CD4-positive, alpha-beta T cell treated with Interleukin-17A for 1 hour (primary cell): ENCODE measurements at places on chromosomes 6 and 20.

DNA sequence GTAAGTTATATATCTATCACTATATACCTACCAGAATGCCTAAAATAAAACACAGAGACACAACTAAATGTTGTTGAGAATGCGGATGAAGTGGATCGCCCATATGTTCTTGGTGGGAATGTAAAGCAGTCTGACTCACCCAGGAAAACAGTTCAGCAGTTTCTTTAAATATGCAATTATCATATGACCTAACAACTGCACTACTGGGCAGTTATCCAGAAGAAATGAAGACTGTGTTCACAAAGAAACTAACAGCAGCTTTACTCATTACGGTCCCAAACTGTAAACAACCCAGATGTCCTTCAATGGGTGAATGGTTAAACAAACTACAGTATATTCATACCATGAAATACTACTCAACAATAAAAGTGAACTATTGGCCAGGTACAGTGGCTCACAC lies 14.3 kb upstream of the ZC3H12D start:
- no peak for DNase-seq

DNA sequence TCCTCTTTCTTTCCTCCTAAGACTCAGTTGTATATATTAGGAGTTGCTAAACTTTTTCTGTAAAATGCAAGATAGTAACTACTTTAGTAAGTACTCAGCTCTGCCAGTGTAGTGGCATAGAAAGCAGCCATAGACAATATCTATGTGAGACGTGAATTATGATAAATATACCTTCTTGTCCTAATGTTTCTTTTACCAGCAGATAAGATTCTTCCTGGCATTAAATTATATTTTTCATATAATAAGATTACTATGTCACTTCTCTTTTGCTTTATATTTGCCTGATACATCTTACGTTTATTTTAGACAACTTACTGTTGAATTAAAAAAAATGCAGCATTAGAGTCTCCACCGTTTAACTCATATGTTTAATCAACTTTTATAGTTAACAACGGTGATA lies 51.7 kb downstream of the HDGFL1 start:
- DNase-seq: no peak

DNA sequence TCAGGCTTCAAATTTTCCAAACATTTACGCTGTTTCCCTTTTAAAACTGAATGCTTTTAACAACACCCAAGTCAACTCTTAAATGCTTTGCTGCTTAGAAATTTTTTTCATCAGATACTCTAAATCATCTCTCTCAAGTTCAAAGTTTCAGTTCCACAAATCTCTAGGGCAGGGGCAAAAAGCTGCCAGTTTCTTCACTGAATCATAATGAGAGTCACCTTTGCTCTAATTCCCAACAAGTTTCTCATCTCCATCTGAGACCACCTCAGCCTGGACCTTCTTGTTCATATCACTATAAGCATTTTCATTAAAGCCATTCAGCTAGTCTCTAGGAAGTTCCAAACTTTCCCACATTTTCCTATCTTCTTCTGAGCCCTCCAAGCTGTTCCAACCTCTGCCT lies 69.1 kb downstream of the RNF217 start:
- DNase-seq: no peak

DNA sequence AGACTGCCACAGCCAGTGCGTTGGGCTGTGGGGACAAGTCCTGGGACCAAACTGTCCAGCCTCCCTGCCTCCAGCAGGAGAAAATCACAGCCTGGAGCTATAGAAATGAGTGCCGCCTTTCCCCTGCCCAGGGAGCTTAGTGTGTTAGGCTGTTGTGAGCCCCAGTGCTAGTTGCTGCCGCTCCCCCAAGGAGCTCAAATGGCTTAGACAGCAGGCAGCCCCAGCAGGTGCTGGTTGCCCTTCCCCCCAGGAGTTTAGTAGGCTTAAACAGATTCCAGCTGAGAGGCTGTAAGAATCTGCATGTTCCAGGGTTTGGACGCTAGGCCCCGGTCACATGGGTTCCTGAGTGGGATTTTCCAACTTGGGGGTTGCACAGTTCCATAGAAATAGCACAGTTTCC lies 27.2 kb upstream of the HMGN3 start:
- no peak for DNase-seq

GRCh38 chr20:7858734-7859250 lies 81.5 kb downstream of the HAO1 start:
- no peak for DNase-seq

DNA sequence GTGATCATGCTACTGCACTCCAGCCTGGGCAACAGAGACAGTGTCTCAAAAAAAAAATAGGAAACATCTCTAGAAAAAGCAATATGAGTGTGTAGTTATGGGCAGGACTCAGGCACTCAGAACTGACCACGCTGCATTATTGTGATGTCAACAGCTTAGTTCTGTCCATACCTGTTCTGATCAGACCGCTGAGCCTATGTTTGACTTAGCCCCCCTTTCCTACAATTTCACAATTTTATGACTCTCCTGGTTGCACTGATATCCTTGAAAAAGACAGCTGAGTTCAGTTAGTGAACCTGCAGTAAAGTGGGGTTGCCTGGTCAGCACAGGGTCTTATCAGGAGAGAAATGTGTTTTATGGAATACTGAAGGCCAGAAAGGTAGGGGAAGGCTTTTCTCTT lies 37.8 kb upstream of the PRDM1 start:
- DNase-seq: no peak

GRCh38 chr6:134247231-134247833 lies 70.6 kb downstream of the SGK1 start:
- DNase-seq: peak; percentile 92
